NCI-H82 (cell line): ENCODE measurements at places on chromosomes 7 and 10.

GRCh38 chr7:13042605-13043236 lies 355.3 kb downstream of the ARL4A start:
- no peak for DNase-seq

GRCh38 chr7:148787571-148788295 lies 89.0 kb downstream of the CUL1 start:
- no peak for DNase-seq

- no peak for DNase-seq
Measured at GRCh38 chr7:40582539-40582938, 447.7 kb downstream of the SUGCT start.

DNA sequence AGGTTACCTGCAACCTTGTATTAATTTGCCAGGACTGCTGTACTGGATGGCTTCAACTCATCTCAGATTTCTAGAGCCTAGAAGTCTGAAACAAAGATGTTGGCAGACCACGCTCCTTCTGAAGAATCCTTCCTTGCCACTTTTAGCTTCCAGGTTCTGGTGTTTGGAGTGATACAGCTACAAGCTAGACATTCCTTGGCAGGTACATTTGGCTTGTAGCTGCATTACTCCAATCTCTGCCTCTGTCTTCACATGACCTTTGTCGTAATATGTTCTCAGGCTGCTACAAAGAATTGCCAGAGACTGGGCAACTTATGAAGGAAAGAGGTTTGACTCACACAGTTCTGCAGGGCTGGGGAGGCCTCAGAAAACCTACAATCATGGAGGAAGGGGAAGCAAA lies 146.3 kb downstream of the GALNT17 start:
- DNase-seq, result no peak

- no peak for DNase-seq
Measured at GRCh38 chr7:32592701-32593100, 97.4 kb downstream of the AVL9 start.

- DNase-seq, result no peak
Measured at GRCh38 chr7:92586403-92586802, 3.8 kb downstream of the FAM133B start.

DNA sequence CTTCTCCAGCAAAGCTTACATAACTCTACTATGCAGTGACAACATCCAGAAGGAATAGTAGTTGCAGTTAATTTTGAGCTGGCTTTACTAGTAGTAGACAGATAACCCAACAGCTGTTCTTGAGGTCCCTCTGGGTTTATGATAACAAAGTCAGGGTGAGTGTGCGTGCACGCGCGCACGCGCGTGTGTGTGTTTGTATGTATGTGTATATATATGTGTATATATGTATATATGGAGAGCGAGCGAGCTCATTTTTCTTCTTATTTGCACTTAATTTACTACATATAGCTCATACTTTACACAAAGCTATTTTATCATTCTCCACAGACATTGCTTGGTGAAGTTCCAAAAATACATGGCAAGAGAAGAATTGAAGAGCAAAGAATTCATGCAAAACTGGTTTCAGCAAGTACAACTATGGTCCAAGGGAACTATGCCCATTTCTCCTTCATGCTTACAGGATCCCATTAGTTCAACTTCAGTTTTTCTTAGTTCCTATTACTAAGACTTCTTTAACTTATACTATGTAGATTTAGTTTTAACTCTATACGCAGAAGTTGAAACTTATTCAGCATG lies 105.9 kb upstream of the TMEM168 start:
- DNase-seq, result no peak

DNA sequence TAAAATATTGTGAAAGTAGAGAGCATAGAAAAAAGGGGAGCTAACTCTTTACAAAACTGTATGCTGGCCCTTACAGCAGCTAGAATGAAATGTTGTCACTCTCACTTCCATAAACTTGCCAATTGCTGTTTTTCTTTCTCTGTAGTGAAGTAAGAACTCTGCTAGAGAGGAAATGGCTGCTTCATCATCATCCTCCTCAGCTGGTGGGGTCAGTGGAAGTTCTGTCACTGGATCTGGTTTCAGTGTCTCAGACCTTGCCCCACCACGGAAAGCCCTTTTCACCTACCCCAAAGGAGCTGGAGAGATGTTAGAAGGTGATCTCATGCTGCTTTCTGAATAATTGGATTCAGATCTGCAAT lies 7.6 kb upstream of the ASCC1 start:
- peak; percentile 16 for DNase-seq

DNA sequence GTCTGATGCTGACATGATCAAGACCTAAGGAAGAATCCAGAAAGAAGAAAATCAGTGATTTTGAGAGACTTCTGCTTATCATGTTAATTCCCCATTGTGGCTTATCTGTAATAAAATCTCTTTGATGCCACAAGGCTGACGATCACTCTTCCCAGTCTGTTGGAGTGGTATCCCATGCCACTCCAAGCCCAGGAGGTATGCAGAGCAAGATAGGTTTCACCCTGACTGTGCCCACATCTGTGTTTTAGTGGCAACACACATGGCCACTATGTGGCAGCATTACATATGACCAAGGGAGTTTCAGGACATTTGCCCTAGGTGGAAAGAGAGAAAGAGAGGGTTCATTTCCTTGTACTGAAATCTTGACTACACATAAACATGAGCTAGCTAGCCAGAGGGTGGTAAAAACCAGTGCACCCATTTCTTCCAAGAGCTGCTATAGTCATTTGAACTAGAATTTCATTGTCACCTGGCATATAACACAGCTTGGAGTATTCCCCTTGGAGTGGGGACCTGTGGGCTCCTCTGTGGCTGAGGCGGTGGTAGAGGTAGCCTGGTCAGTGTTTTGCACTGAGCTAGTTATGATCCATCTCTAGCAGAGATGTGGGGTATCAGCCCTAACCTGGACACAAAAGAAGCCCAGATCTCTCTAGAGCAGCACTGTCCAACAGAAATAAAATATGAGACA lies 20.8 kb downstream of the LAMB4 start:
- DNase-seq, result peak; percentile 60

- DNase-seq, result no peak
Measured at GRCh38 chr7:130593033-130593432, 75.5 kb downstream of the COPG2 start.

DNA sequence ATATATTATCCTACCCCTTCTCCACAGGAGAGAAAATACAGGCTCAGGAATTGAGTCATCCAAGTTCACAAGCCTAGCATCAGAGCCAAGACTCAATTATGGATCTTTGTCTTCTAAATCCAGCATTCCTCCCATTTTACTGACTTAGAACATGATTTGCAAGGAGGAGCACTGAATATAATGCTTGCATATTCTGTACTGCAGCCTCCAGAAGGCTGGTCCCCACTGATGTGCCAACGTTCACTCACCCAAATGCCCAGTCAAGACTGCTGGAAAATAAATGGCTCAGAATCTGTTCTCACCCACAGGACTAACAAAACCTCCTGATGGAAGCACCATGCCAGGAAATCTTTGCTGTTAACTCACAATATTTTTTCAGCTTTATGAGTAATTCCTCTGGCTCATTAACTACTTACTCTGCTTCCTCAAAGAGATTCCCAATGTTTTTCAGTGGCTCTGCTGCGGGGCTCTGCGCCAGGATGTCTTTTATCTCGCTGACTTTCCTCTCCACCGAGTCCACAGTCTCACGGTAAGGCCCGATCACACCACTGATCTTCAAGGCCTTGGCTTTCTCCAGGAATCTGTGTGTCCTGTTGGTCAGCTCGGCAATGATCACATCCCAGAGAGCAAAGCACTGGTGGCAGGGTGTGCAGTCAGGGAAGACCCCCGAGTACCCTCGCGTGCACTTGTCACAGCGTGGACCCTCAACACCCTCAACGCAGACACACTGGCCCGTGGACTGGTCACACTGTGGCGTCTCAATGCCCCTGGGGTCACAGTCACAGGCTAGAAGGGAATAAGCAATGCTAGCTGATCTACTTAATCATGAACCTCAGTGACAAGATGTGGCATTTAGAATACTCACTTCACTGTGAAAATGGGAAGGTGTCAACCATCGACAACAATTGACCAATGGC lies 48.8 kb downstream of the DLD start:
- no peak for DNase-seq

DNA sequence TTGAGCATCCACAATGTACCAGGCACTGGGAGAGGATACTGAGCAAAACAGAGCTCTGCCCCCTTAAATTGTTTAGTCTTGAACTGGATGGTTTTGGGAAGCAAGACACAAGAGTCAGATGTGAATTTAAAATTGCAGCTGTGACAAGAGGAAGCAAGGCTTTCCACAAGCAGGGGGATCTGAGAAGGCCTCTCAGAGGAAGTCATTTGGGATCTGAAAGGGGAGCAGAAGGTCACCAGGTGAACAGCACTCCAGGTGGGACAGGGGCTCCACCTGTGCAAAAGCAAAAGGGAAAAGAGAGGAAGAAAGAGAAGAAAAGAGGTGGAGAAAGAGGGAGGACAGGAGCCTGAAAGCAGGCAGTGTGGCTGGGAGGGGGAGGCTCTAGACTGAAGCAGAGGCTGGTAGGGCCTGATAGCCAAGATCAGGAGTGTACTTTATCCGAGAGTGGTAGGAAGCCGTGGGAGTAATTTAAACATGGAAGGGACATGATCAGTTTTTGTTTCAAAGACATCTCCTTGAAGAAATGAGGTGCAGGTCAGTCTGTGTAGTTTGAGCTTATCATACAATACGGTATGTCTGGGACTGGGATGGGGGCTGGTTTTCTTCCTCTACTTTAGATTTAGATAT lies 76.1 kb upstream of the DUSP5 start:
- DNase-seq, result no peak

GRCh38 chr7:98630770-98631169 lies 13.7 kb downstream of the NPTX2 start:
- no peak for DNase-seq

DNA sequence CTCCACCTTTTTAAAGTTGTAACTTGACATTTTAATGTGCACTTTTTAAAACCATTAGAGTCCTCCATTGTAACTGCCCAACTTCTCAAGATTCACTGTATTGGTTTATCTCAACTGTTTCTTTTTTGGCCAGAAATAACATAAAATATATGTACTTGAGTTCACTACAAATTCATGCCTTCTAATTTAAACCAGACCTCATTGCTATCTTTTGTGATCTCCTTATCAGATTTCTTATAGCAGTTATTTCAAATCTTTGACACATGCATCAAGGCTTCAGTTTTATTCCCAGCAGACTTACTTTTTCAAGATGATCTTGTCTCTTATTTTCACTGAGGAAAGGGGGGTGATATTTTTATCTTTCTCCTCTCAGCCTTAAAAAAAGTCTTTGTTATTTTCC lies 154.3 kb downstream of the PHF14 start:
- DNase-seq, result no peak

DNA sequence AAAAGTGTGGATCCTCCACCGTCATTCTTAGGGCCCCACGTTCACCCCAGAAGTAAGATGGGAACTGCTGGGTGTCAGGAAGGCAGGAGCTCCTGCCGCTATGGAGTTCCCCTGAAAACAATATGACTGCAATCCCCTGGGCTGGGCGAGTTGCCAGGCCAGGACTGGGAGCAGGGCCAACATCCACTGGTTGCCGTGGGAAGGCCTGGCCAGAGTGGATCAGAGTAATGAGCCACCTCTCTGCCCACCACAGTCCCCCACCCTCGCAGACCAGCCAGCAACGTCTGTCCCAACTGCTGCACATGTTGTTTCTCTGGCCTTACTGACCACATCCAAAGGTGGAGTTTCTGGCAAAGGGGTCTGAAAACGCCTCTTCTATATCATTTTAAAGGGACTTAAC lies 86.6 kb downstream of the STRA8 start:
- peak; percentile 38 for DNase-seq

DNA sequence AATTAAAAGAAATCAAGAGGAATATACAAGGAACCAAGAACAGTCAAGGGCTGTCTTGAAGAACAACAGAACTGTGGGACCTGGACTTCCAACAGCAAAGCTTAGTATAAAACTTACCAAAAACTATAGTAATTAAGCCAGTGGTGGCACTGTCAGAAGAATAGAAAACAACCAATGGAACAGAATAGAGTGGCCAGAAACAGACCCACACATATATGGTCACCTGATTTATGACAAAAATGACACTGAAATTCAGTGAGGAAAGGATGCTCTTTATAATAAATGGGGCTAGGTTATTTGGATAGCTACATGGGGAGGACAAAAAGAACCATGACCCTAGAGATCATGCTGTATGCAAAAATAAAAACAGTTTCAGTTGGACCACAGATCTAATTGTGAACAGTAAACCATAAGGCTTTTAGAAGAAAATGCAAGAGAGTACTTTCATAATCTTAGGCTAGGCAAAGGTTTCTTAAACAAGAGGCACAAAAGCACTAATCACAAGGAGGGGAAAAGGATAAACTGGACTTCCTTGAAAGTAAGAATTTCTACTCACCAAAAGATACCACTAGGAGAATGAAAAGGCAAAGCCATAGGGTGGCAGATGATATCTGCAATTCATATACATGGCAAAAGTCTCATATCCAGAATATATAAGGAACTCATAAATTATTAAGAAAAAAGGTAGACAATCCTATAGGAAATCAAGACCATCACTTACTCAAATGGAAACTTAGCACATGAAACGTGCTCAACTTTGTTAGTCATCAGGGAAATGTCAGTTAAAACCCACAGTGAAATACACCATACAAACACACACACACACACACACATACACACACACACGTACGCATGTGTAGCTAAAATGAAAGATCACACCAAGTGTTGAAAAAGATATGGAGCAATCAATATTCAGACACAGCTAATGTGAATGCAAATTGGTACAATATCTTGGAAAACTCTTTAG lies 20.8 kb downstream of the HYCC1 start:
- no peak for DNase-seq

DNA sequence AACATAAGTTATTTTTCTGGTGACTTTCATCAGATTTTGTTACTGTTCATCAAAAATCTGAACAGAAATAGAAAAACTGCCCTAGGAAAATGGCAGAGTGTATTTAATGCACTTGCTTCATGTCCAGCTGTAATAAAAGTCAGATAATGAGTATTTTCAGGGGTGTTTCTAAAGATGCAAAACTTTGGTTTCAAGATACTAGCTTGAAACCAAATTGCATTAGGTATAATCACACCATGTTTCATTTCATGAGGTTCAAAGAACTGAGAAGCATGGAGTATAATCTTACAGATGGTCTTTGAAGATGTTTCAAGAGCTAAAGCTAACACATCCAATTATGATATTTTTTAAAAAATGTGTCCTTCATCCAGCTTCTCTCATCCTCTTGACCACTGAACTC lies 128.9 kb downstream of the NRCAM start:
- peak; percentile 41 for DNase-seq

DNA sequence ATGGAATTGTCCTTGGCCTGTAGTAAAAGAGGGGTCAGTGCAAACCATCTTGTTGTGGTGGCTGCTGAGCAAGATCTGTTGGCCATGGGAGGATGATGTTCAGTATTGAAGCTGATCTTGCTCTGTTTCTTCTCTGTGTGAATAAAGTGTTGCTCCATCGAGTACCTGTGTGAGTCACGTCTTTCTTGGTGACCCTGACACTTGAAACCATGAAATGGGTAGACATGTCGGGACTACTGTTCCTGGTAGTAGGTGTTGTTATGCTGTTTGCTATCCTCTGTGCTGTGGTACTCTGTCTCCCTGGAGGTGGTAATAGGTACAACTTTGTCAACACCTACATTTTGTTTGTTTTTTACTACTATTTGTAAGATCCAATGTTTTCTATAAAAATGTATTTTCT lies 330.6 kb downstream of the MDFIC start:
- DNase-seq, result no peak

- peak; percentile 87 for DNase-seq
Measured at GRCh38 chr7:104980841-104981671, 32.9 kb upstream of the KMT2E start.

- DNase-seq, result no peak
Measured at GRCh38 chr10:86079088-86079487, 287.5 kb downstream of the GRID1 start.
